ENCODE measurements at places on chromosomes 1 and 21. TPM values are rescaled to one million over a fixed set of nuclear protein-coding genes. Genes with fewer than 3 reads are reported as not detected.

- no peaks in the 10 kb centered on the region for H3K36me3 ChIP-seq
- H3K4me1 ChIP-seq, result no peaks in the 10 kb centered on the region
- no peak for DNase-seq
Measured at GRCh38 chr1:226476648-226477319, 68.9 kb upstream of the PARP1 start.

DNA sequence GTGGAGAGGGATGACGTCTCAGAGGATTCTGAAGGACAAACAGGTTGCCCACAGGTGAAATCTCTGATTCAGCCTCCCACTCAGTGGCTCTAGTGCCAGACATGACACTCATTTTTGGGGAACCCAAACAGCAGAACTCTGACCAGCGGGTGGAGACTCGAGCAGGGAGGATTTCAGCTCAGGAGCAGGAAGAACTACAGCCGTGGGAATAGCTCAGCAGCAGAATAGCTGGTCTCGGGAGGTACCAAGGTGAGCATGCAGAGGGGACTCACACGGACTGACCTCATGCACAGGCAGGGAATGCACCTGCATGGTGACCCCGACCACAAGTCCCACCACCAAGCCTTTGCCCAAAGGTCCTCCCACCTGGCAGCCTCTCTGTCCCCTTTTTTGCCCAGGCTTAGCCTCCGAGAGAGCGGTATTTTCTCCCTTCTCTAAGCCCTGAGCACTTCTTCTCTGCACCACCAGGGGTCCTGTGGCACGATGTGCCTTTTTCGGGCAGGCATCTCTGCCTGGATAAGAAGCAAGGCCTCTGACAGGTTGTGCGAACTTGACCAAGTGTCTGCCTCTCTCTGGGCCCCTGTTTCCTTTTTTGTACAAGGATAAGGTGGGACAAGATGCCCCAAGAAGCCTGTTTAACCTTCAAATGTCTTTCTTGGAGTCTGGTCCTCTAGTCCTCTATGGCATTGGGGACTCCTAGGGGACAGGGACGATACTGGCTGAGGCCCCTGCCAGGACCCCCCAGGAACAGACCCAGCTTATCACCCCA lies 8.8 kb upstream of the FGR start:
- no peak for DNase-seq
- no peaks in the 10 kb centered on the region for H3K36me3 ChIP-seq
- H3K27ac ChIP-seq, result no peak overlapping the region
- H3K4me3 ChIP-seq, result no peak overlapping the region
- no peaks in the 10 kb centered on the region for H3K4me1 ChIP-seq
- no peaks in the 10 kb centered on the region for H3K27me3 ChIP-seq

DNA sequence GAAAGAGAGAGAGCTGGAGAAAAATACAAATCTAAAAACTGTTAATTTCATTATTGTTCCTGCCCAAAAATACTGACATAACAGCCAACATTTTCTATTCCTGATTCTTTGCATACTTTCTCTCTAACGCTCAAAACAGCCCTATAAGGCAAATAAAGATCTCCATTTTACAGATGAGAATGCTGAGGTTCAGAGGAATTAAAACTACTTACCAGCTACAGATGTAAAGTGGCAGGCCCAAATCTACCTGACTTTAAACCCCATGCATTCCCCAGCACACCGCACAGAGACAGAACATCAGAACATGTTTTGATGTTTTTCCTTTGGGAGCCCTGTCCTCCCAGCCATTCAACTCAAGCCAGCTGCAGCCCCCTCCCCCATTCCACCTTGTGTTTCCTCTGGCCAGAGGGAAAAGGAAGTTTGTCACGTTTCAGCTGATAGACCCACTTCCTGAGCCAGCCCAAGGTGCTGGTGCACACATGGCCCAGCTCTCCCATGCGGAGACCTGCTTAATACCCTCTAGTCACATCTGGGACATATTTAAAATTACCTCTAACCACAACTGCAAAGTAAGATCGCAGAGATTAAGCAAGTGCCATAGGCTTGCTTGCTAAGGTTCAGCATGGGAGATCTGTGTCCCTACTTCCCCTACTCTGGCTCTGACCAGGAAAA lies 133.1 kb upstream of the NFIA start:
- DNase-seq, result no peak
- H3K4me1 ChIP-seq, result peaks cover 1% of the 10 kb centered on the region
- no peaks in the 10 kb centered on the region for H3K27me3 ChIP-seq
- no peak overlapping the region for H3K4me3 ChIP-seq
- H3K36me3 ChIP-seq, result no peaks in the 10 kb centered on the region
- H3K27ac ChIP-seq, result no peak overlapping the region

DNA sequence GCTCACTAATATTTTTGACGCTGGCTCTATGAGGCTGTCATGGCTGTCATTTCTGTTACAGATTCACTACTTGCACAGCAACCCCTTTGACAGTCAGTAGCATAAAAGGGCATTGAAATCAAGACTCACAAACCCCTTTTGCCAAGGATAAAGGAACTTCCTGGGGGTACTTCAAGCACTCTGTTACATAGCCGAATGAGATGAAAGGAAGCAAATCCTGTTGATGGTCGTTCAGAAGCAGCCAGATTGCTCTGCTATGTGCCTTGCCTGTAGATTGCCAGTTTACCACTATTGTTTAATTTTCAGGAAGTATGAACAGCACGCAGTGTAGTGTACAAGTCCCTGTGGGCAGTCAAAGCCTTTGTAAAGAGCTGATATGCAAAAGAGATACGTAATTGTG lies 296.2 kb downstream of the LRRIQ3 start:
- H3K4me1 ChIP-seq, result no peaks in the 10 kb centered on the region
- H3K4me3 ChIP-seq, result no peak overlapping the region
- no peak for DNase-seq
- H3K36me3 ChIP-seq, result no peaks in the 10 kb centered on the region
- H3K27ac ChIP-seq, result no peak overlapping the region
- no peaks in the 10 kb centered on the region for H3K27me3 ChIP-seq

CAPN2 gene
- total RNA-seq, result 169 TPM

- H3K4me1 ChIP-seq, result no peaks in the 10 kb centered on the region
- DNase-seq, result no peak
- no peaks in the 10 kb centered on the region for H3K27me3 ChIP-seq
- no peak overlapping the region for H3K4me3 ChIP-seq
- no peak overlapping the region for H3K27ac ChIP-seq
- H3K36me3 ChIP-seq, result no peaks in the 10 kb centered on the region
Measured at GRCh38 chr21:35510957-35511695, 462.0 kb upstream of the RUNX1 start.

DNA sequence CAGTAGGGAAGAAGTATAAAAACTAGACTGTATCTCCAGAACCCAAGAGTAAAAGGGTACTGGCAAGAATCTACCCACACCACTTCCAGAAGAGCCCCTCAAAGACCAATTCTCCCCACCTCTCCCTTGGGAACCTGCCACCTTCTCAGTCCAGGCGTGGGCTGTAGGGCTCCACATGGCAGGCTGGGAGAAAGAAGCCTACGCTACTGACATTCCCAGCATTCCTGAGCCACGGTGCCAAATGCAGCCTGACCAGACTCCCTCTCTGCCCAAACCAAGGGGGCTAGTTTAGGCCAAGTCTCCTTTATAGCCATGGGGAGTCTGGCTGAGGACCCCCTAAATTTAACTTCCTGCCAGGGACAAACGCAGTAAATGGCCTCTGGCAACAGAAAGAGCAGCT lies 2.0 kb downstream of the UBE2Q1 start:
- no peak for DNase-seq
- no peaks in the 10 kb centered on the region for H3K27me3 ChIP-seq
- H3K27ac ChIP-seq, result no peak overlapping the region
- H3K4me1 ChIP-seq, result peaks cover 9% of the 10 kb centered on the region
- peaks cover 3% of the 10 kb centered on the region for H3K36me3 ChIP-seq
- peak overlapping the region; percentile 94 for H3K4me3 ChIP-seq

FCN3 gene
- total RNA-seq, result 0.36 TPM

GRCh38 chr1:10033359-10033845 lies 644 bp downstream of the UBE4B start:
- no peaks in the 10 kb centered on the region for H3K27me3 ChIP-seq
- peak; percentile 35 for DNase-seq
- H3K27ac ChIP-seq, result peak overlapping the region; percentile 75
- peaks cover 8% of the 10 kb centered on the region for H3K4me1 ChIP-seq

GRCh38 chr21:38913120-38913892 lies 107.6 kb downstream of the ETS2 start:
- no peaks in the 10 kb centered on the region for H3K36me3 ChIP-seq
- DNase-seq, result peak; percentile 87
- H3K4me3 ChIP-seq, result peak overlapping the region; percentile 26
- peak overlapping the region; percentile 81 for H3K27ac ChIP-seq
- H3K27me3 ChIP-seq, result no peaks in the 10 kb centered on the region
- H3K4me1 ChIP-seq, result peaks cover 19% of the 10 kb centered on the region

PGLYRP3 gene
- not detected for total RNA-seq

DNA sequence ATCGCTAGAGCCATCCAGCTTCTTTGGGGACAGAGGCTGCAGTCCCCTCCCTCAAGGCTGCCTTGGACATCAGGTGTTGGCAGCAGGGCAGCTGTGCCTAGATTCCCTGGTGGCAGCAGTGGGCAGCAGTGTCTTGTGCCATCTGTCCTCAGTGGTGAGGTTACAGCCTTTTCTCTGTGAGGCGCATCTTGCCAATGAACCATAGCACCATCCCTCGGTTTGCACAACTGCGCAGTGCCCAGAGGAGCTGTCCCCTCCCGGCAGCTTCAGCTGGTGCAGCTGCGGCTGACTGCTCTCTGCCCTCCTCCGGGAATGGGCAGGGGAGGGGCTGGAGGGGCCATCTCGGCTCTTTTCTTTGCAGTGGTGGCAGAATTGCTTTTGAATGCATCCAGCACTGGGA lies 59.0 kb upstream of the C8B start:
- no peaks in the 10 kb centered on the region for H3K27me3 ChIP-seq
- H3K36me3 ChIP-seq, result no peaks in the 10 kb centered on the region
- H3K4me3 ChIP-seq, result no peak overlapping the region
- H3K27ac ChIP-seq, result no peak overlapping the region
- no peaks in the 10 kb centered on the region for H3K4me1 ChIP-seq

DNA sequence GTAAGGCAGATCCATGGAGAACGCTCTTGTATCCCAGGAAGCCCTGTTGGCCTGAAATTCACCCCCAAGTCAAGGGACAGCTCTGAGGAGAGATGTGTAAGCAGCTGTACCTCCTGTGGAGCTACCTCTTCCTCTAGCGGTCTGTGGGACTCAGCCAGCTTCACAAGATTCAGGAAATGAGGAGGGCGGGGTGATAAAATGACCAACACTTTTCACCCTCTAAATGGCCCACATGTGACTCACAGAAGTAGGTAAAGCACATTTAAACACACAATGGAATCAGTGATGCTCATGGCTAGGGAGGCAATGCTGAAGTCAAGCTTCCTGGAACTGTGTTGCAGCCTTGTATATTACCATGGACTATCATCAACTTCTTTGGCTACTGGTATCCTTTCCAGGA lies at the start of gene SH2D1B:
Gene SH2D1B, minus strand, starts transcription at position 135 of the 400 bp plus-strand sequence. Its CDS starts 120 bp downstream, at position 15.
- no peaks in the 10 kb centered on the region for H3K4me1 ChIP-seq
- no peak for DNase-seq
- H3K4me3 ChIP-seq, result no peak within 1 kb of the TSS
- H3K27me3 ChIP-seq, result no peaks in the 10 kb centered on the region
- H3K27ac ChIP-seq, result no peak within 1 kb of the TSS

DNA sequence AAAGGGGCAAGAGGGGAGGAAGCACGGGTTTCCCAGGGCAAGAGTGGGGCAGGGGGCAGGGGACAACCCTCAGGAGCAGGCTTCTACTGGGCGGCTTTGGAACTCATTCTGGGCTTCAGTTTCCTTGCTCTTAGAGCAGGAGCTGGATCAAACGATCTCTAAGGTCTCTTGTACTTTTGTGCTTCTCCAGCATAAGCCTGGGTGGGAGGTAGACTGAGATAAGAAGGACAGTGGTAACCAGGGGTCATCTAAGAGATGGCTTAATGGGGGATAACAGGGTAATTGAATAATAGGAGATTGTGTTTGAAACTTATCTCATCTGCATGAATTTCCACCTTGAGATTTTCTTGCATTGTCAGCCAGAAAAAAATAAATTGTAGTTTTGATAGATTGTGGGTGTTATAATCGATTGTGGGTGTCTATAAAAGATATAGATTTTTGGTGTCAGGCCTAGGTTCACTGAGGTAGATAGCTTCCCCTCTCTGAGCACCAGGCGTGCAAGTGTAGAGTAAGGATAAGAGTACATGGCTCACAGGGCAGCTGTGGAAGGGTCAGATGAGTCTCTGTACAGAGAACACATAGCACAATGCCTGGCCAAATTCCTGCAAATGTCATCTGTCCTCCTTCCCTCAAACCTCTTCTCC lies 68.0 kb downstream of the CD58 start:
- DNase-seq, result no peak
- H3K27me3 ChIP-seq, result no peaks in the 10 kb centered on the region
- H3K4me1 ChIP-seq, result no peaks in the 10 kb centered on the region
- H3K27ac ChIP-seq, result no peak overlapping the region
- no peak overlapping the region for H3K4me3 ChIP-seq

GRCh38 chr1:61748566-61748965 lies 6.3 kb downstream of the PATJ start:
- no peak overlapping the region for H3K27ac ChIP-seq
- no peaks in the 10 kb centered on the region for H3K27me3 ChIP-seq
- H3K4me3 ChIP-seq, result no peak overlapping the region
- H3K36me3 ChIP-seq, result no peaks in the 10 kb centered on the region
- H3K4me1 ChIP-seq, result no peaks in the 10 kb centered on the region

GRCh38 chr1:174640783-174641182 lies 193.0 kb downstream of the GPR52 start:
- no peaks in the 10 kb centered on the region for H3K4me1 ChIP-seq
- H3K27me3 ChIP-seq, result no peaks in the 10 kb centered on the region
- no peak overlapping the region for H3K4me3 ChIP-seq
- H3K36me3 ChIP-seq, result no peaks in the 10 kb centered on the region

DNA sequence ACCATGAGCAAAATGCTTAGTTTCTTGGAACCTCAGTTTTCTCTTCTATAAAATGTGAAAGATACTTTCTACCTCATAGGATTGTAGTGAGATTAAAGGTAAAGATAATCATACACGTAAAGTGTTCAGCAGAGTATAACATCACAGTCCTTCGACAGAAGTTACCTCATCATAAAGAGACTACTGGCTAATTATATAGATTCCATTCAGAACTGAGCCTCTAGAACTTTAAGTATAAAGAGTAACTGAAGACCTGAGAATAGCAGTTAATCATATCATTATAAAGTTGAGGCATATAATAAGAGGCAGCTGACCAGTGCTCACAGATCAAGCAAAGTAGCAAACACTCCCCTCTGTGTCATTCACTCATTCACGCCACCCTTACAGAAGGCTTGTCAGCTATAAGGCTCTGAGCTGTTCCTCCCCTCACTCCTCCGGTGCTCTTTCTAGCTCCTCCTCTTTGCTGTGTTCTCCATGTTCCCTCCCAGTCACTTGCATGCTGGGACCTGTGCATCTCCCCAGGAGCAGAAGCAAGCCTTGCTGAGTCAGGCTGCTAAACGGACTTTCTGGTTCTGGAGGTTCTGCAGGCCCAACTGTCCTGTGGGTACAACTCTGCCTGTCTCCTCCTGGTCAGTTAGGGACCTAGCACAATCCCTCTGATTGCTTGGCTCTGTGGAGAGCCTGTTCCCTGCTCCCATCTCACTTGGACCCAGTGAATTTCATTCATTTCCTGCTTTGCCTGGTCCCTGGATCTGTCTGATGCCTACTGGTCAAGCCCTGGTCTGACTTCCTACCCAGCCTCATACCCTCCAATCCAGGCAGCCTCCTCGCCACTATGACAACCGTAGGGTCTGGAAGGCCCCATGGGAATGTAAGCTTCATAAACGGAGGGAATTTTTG lies 28.3 kb upstream of the LY9 start:
- no peak overlapping the region for H3K4me3 ChIP-seq
- no peak overlapping the region for H3K27ac ChIP-seq

FALEC gene
- not detected for total RNA-seq
